SW 1271 (cell line): ENCODE measurements at places on chromosomes 2 and 18.

DNA sequence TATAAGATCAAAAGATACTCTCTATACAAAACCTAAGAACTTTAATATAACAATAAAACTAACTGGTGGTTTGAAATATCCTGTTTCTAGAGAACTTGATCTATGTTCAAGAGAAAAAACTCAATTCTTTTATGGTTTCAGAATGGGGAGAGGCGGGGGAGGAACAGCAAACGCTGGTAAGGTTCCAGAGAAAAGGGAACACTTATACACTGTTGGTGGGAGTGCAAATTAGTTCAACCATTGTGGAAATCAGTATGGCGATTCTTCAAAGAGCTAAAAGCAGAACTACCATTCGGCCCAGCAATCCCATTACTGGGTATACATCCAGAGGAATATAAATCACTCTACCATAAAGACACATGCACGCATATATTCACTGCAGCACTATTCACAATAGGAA, 17.2 kb downstream of the FAM98A start:
- no peak for DNase-seq

GRCh38 chr2:96531872-96532505, 4.6 kb upstream of the ARID5A start:
- peak; percentile 80 for DNase-seq

GRCh38 chr18:51953521-51953920, 386.5 kb upstream of the DCC start:
- no peak for DNase-seq

- DNase-seq, result no peak
Measured at GRCh38 chr2:74427551-74427950, 6.0 kb downstream of the WDR54 start.

DNA sequence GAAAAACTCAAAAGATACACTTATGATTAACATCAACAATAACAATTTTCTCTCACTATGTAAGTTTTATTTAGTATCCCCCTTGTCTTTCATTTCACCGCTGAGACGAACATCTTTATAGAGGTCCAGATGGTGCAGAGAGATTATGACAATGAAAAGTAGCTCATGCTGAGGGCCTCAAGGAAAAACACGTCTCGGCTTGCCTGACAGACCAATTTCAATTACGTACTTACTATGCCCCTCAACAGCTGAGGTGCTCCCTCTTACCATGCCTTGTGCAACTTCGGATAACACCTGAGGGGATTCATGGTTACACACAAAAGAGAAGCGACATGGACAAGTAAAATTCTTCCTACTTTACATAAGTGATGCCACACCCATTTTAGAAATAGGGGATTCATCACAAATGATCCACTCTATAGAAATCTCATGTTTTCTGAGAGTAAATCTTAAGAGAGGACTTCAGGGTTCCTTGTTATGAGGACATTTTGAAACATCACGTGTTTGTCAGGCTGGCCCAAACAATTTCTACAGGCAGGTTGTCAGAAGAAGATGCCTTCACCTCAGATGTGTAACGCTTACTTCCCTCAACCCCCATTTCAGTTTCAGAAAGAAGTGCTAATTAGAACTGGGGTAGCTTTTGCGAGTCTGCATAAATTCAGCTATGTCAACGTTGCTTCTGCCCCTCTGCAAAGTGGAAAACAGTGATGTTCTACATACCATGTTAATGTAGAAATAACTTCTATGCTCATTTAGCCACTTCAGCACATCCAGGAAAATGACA, 191.4 kb downstream of the NRXN1 start:
- no peak for DNase-seq

DNA sequence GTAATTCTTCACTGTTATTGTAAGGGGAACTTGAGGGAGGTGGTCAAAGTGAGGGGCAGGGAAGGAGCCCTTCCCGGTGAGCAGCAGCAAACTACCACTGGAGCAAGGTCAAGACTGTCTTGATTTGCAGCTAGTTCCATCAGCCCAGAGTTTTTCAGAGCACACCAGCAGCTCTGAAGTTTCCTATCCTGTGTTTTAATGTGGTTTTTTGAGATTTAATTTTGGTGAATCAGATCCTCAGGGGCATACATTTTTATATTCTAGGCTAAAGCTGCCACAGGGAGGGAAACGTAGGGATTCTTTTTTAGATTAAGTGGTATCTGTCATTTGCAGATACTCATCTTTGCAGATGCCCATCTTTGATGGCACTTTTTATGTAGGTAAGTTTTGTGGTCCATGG, 67.1 kb upstream of the KCNE4 start:
- no peak for DNase-seq

GRCh38 chr18:63149302-63149587, 170.3 kb downstream of the BCL2 start:
- DNase-seq, result no peak

DNA sequence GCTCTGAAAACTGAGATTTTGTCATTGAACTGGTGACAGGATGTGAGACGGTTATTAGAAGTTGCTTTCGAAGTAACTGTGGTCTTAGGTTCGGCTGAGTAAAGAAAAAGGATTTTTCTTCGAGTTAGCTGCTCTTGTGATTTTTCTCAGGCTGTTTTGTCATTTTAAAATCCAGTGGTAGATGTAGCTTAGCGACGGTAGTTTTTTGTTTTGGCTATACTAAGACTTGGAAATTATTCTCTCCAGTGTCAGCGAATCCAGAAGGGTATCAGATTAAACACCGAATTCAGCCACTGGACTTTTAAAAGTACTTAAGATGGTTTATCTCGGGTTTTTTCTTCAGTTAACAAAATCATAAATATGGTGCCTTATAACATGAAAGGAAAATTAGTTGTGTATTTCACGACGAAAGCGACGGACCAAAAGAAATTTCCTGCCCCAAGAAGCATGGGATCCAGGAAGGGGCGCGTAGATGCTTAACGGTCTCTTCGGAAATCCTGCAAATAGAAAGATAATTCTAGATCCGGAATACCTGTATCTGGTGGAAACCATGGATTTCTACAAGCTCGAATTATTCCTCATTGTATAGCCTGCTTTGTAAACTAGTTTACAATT, 1.2 kb downstream of the SFT2D3 start:
- no peak for DNase-seq

- no peak for DNase-seq
Measured at GRCh38 chr2:71787476-71788185, 334.3 kb downstream of the DYSF start.

GRCh38 chr2:69483696-69484095, 46.5 kb upstream of the NFU1 start:
- no peak for DNase-seq

GRCh38 chr18:54173980-54174630, 50.4 kb downstream of the MBD2 start:
- no peak for DNase-seq

- DNase-seq, result no peak
Measured at GRCh38 chr2:217471319-217471718, 531.5 kb downstream of the TNS1 start.

GRCh38 chr2:64063924-64064331, 44.7 kb upstream of the VPS54 start:
- DNase-seq, result no peak

DNA sequence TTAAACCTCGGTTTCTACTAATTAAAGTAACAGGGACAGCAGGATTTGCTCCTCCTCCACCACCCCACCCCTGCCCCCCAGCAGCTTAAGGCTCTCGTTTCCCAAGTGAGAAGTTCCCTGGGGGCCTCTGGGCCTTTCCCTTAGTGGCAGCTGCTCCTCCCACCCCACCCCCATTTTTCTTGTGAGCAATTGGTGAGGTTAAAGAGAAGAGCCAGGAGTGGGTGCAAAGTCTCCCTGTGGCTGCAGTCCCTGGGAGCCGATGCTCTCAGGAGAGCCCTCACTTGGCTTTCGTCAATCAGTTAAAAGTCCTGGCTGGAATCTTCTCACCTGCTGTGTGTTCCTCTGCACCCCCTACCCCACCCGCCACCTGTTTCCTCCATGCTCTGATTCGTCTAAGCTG, 48.7 kb upstream of the AGAP1 start:
- DNase-seq, result no peak

- DNase-seq, result no peak
Measured at GRCh38 chr2:175463589-175464310, 282.2 kb upstream of the ATP5MC3 start.

- no peak for DNase-seq
Measured at GRCh38 chr2:31736695-31737454, 156.1 kb upstream of the SRD5A2 start.

DNA sequence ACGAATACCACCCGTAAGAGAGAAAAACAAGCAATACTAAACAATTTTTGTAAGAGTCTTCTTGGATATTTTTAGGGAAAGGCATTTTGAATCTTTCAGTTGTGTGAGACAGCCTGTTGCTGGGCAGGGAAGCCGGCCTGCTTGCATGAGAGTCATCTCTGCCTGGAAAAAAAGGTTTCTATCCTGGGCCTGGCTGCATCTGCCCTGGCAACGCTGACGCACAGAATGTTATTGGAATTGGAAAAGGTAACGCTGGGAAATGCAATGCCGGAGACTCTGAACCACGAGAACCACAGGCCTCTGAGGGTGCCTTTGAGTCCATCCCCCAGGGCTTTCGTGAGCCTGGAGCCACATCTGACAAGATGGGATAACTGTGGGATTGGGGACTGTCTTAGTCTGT, 17.9 kb upstream of the NPAS2 start:
- no peak for DNase-seq

- DNase-seq, result no peak
Measured at GRCh38 chr2:25491966-25492532, 150.3 kb upstream of the DNMT3A start.

DNA sequence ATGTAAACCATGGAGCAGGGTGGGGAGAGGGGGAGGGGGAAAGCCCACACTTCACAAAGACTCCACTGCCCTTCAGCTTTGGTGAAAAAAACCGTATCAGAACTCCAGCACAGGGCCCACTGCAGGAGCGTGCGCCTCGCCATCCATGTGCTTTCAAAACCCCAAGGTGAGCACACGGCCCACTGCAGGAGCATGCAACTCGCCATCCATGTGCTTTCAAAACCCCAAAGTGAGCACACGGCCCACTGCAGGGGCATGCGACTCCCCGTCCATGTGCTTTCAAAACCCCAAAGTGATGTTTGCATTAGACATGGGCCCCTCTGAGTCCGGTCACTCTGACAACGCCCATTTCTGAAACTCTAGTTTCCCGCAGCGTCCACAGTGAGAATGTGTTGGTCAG, 7.8 kb downstream of the TXNL4A start:
- no peak for DNase-seq

DNA sequence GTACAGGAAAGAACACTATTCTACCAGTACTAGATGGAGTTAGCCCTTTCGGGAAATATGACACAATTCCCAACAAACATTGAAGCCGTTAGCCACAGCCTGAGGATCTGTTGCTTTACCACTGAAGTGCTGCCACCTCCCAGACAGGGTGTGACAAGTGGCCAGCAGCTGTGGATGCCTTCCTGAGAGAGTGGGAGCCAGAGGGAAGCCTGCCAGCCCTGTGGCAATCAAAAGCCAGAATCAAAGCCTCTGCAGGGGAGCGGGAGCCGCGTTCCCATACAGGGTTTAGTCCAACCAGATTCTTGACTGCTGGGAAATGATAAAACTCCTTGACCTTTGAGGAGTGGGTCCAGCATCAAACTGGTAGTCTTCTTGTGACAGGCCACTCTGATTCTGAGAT, 38.0 kb downstream of the SLC4A1AP start:
- DNase-seq, result no peak

DNA sequence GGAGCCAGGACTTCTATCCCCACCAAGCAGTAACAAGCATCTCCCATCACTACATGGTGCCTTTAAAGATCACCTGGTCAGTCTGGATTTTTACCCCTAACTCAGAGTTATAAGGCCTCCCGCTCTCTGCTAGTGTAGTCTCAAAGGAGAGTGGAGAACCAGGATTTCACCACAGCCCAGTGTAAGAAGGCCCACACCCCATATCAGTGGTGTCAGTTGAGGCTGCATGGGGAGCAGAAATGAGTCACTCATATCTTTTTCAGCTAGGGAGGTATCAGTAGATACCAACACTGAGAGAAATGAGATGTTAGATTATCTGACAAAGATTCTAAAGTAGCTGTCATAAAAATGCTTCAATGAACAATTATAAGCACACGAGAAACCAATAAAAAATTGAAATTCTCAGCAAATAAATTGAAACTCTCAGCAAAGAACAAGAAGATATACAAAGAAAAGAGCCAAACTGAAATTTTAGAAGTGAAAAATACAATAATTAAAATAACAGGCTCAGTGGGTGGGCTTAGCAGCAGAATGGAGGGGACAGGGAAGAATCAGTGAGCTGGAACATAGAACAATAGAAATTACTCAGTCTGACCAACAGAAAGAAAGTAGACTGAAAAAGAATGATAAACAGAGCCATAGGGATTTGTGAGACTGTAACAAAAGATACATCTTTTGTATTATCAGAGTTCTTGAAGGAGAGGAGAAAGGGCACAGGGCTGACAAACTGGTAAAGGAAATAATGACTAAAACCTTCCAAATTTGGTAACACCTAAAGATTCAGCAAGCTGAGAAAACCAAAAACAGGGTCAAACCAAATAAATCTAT, 257.7 kb downstream of the ANAPC1 start:
- DNase-seq, result no peak

DNA sequence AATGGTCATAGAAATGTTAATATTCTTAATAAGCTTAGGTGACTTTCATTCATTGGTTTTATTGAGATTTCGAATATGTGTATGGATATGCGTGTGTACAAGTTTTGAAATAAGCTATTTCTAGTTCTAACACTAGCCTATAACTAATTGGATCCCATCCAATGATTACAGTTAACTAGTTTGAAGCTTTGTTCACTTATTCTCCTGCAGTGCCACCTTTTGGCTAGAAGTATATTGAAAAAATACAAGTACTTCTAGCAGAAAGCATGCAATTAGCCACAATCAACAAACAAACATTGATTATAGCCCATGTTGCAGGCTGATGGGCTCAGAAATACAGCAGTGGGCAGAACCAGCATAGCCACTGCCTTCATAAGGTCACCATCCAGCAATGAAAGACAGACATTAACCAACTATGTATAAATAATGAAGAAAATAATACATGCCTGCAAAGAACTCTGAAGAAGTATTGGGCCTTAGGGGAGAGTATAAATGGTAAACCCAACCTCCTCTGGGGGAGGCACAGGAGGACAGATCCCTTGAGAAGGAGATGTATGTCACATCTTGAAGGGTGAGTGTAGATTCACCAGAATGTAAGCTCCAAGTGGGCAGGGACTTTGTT, 5.1 kb upstream of the PIEZO2 start:
- DNase-seq, result peak; percentile 35

- no peak for DNase-seq
Measured at GRCh38 chr2:190837952-190838361, 42.7 kb upstream of the GLS start.

- DNase-seq, result no peak
Measured at GRCh38 chr2:28406-28975, 17.8 kb downstream of the FAM110C start.
